Activated CD4-positive, alpha-beta T cell treated with anti-CD3 and anti-CD28 coated beads, Interleukin-2, amount 50 U/mL, for 1 hour (primary cell): ENCODE measurements at places on chromosomes 16 and 17.

DNA sequence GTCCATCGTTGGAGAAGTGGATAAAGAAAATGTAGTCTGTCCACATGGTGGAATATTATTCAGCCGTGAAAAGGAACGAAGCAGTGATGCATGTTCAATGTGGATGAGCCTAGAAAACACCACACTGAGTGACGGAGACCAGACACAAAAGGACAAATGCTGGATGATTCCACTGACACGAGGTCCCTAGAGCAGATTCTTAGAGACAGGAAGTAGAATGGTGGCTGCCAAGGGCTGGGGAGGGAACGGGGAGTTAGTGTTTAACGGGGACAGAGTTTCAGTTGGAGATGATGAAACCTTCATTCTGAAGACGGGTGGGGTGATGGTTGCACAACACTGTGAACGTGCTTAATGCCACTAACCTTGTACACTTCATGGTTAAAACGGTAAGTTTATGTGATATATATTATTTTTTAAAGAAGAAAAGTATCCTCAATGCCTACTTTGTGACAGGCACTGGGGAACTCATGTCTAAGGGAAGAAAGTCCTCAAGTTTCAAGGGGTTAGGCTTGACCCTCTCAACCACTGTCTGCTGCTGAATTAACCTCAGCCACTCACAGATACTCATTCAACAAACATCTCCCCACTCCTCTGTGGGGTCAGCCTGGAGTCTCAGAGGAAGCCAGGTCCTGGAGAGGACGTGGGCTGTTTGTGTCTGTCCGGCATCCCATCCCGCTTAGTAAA is 17.6 kb downstream of the C16orf74 start:
- DNase-seq = no peak

DNA sequence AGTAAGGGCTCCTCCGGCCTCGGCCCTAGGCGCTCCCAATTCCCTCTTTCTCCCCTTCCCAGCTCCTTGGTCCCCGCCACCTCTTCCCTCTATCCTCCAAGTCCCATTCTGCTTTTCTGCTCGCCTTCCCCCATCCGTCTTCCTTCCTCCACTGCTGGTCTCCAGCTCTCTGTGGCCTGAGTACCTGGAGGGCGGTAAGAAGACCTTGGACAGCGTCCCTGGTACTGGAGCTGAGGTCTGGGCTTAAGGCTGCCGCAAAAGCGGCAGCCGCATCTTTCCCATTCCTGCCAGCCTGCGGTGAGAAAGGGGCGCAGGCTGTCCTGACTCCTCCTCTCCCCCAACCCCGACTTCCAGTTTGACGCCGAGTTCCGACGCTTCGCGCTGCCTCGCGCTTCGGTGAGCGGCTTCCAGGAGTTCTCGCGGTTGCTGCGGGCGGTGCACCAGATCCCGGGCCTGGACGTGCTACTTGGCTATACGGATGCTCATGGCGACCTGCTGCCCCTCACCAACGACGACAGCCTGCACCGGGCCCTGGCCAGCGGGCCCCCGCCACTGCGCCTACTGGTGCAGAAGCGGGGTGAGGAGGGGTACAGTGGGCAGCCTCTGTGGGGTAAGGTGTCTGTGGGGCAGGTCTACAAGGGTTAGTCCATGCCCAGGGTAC is 471 bp downstream of the PARD6A start:
- DNase-seq = no peak

GRCh38 chr17:33954597-33954996 is 300.5 kb upstream of the CCL2 start:
- DNase-seq = no peak

GRCh38 chr17:49942947-49943346 is 26.0 kb upstream of the DLX4 start:
- no peak for DNase-seq

DNA sequence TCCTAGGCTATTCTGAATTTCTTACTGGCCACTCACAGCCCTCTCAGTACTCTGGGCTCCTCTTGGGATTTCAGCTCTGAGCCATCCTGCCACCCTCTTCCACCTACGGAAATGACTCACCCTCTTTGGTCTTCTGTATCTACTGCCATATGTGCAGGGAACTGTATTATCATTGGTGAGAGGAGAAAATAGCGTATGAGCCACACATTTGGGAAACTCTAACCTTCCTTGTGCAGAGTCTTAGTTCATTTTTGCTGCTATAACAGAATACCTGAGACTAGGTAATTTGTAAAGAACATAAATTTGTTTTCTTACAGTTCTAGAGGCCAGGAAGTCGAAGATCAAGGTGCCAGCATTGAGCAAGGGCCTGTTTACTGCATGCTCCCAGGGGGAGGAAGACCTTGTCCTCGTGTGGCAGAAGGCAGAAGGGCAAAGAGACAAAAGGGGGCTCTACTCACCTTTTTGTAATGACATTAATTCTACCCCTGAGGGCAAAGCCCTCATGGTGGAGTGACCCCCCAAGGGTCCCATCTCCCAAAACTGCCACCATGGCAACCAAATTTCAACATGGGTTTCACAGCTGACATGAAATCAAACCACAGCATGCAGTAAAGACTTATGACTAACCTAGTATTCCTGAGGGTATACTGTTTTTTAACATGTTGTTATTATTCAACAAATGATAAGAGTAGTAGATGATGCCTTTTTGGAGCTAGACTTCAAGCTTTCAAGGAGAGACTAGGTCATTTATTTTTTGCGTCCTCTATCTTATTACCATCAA is 191.8 kb downstream of the PRKCA start:
- no peak for DNase-seq
